ENCODE measurements at places on chromosomes 3 and 15.
A peak's percentile ranks its signal among the peaks of the same experiment; 100 is the strongest.

GRCh38 chr3:189806171-189806951 lies 175.2 kb downstream of the TP63 start:
- no peak for DNase-seq

GRCh38 chr3:141754032-141754431 lies 9.2 kb upstream of the GRK7 start:
- DNase-seq = no peak

DNA sequence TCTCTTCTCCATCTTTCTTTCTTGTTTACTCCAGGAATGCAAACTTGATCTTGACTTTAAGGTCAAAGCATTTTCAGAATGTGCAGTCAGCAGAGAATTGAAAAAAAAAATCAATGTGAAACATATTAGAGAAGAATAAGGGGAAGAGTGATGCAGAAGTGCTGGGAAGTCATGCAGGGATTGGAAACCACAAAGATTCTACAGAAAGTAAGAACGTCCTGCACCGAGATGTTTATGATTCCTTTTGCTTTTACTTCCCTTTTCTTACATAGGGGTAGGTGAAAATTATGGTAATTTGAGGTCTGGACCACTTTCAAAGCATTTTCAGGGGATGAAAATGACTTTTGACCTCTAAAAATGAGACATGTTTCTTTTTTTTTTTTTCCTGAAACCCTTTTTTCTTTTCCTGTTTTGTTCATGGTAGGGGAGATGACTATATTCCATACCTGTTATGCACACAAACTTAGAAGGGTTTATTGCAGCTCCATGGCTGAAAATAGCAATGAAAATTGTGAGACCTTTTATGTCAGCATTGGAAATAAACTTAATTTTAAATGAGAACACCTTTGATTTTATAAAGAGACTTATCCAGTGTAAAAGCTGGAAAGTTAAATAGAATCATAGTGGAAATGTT lies 623.5 kb upstream of the TBL1XR1 start:
- DNase-seq = peak; percentile 25

- no peak for DNase-seq
Measured at GRCh38 chr3:12941495-12942023, 100.2 kb upstream of the RPL32 start.

DNA sequence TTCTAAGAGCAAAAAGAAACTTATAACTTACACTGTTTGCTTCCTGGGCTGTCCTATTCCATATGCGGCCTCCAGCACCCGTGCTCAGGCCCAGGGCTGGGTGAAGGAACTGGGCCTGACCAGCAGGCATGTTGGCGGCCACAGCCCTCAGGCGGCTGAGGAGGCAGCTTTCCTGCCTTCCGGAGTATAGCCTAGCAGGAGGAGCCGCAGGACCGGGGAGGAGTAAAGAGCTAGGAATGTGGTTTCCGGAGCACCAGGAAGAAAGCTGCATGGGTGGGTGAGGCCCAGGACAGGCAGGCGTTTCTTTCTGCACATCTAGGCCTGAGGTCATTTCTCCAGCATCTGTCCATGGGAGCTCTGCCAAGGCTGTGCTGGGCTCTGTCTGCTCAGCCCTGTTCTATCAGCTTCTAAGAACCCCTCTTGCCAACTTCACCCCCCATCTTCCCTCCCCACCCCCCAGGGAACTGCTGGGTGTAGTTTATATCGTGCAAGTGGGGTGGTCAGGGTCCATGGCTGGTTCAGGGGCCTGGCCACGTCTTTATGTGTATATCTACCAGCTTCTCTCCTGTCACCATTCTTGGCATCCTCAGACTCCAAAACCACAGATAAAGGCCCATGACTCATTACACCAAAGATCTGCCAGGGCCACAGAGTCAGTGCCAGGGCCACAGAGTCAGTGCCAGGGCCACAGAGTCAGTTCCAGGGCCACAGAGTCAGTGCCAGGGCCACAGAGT lies 7.8 kb upstream of the KIF7 start:
- DNase-seq = no peak

DNA sequence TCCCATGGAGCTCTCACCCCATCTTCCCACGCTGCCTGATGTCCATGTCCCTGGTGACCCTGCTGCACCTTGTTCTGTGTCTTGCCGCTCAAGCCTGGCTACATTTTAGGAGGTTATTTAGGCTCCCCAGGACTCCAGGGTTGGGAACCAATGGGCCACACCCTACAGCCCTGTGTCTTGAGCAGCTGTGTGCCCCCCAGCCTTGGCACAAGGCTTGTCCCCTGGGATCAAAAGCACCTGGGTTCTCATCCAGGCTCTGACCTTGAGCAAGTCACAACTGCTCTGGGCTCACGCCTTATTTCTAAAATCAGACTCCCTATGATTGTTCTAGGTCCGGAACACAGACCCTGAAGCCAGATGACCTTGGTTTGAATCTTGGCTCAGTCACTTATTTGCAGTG lies 14.1 kb downstream of the SPSB4 start:
- DNase-seq = no peak

DNA sequence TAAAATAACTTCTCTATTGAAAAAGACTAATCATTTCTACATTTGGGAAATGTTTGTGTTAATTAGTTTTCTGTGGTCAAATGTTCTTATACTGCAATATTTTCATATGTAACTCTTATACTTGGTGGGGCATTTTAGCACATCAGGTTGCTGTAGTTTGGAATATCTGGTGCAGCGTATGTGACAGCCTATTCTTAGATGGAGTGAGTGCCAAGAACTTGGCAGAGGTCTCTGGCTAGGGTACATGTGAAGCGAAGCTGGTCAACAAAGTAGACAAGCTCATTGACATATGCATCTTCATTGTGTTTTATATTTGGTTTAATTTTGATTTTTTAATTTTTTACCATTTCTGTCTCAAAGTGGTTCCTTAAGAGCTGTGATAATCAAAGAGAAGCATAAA lies 53.2 kb downstream of the CHAC1 start:
- no peak for DNase-seq

DNA sequence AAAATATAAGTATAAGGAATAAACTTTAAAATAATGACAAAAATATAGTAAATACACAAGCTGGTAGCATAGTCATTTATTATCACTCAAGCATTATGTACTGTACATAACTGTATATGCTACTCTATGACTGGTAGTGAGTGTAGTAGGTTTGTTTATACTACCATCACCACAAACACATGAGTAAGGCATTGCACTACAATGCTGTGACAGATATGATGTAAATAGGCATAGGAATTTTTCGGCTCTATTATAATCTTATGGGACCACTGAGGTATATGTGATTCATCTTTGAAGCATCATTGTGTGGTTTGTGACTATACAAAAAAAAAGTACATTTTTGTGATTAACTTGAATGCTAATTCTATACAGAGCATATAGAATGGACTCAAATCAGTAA lies 35.3 kb upstream of the FBN1 start:
- DNase-seq = no peak

DNA sequence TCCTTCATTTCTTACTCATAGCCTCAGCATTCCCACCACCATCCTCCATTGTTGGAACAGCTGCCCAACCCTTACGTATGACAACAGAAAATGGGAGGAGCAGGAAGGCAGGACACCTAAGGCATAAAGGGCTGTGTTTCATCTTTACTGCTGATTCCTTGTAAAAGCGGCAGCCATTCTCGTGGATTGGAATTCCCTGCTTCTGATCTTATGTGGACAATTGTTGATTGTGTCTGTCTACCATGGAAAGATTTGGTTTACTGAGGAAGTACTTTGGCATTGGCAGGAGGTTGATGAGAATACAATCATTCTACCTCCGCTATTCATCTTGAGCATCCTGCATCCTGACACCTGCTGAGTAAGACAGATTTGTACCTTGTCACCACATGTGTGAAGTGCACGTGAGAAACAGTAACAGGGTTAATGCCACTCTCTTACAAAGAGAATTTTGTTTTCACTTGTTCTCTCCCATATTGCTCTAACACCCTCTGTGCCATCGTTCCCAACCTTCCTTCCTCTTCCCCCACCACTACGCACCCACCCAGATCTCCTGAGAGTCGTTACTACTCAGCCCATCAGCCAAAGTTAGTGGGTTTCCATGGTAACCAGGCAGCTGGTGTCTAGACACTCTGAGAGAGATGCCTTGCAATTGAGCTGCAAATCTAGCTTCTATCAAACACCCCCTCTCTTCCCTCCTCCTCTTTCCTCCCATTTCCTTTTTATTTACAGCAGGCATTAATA lies 75.7 kb downstream of the GAP43 start:
- DNase-seq = no peak

DNA sequence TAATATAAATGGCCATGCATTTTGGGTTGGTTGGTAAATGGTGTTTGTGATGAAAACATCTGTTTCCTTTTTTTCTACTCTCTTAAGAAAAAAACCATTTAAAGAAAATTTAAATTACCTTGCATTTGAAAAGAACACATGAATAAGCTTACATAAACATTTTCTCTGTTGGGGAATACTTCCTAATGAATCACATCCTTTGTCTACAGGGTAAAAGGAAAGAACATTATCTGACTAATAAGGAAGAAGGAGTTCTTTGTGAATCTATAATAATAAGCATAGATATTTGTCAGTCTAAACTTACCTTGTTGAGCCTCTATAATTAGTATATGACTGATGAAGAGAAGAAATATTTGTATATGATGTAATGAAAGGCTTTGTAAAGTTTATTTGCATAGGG lies 254.1 kb upstream of the ZNF717 start:
- no peak for DNase-seq

DNA sequence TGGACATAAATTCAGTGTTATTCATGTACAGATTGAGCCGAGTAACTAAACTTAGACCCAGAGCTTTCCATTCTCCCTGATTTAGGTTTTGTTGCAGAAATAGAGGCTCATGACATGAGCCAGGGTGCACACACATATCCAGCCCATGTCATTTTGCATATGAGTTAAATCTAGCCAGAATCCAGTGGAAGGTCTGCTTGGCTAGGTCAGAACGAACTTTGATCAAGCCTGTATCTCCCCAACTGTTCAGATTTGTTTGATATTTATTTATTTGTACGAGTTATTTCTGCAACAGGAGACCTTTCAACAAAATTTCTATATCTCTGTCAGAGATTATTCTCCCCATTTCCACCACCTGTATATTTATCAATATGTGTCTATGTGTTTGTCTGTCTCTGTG lies 247.5 kb upstream of the THBS1 start:
- DNase-seq = no peak

- no peak for DNase-seq
Measured at GRCh38 chr3:106985721-106986120, 391.5 kb upstream of the CCDC54 start.

DNA sequence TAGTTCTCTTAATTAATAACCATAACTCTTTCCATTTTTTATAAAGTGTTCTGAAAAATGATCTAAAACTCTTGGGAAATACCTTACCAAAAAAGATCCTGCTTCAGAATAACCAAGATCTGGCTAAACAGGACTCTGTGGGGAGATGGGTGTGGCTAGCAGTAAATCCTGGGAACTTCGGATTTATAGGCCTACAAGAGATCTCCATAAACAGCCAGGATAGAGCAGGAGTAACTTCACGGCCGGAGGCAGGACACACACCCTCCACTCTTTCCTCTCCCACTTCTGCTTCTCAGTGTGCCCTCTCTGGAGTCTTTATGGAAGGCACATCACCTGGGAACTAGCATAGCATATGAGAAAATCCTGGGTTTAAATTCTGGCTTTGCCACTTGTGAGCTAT lies 309.4 kb upstream of the SOX2 start:
- DNase-seq = no peak

DNA sequence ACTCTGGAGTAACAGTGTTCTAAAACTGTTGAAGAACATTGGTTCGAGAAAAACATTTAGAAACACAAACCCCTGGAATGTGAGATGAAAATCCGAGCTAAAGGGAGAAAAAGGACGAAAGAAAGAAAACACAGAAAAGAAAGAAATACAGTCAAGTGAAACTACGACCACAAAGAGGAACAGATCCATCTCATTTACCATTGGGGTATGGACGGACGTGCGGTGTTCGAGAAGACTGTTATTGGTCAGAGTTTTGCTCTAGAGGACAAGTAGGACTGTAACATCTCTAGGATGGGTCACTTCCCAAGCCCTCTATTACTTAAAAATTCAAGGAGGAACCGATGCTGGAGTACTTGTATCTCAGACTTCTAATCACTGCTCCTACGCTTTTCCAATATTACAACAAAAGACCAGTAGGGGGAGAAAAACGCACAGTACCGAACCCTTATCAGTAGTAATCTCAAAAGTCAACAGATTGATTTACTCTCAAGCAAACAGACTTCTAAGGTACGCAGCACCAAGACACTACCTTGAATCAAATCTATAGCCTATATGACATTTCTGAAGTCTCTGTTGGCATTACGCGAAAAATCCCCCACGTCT lies 1.1 kb upstream of the PIK3CA start:
- peak; percentile 60 for DNase-seq

GRCh38 chr15:45529613-45530012 lies 7.1 kb upstream of the SLC30A4 start:
- no peak for DNase-seq

GRCh38 chr3:114834175-114834940 lies 312.7 kb downstream of the ZBTB20 start:
- DNase-seq = no peak

DNA sequence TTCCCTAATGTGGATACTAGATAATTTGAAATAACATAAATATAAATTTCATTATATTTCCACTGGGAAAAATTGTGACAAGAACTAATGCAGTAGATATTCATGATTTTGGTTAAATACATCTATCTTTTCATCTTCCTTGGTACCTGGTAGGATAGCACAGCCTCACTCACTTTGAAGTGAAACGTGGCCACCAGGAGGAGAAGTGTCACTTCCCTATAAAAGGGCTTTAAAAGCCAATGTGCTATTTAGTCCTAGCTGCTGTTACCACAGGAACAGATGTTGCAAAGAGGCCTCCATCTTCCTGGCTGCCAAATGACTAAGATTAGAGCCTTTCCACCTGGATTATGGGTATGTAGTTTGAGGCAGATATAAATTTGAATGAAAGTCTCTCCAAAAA lies 140.0 kb downstream of the PLOD2 start:
- no peak for DNase-seq
